OCI-LY7 (cell line): ENCODE measurements at places on chromosomes 5 and 9. TPM values are rescaled to one million over a fixed set of nuclear protein-coding genes. Genes with fewer than 3 reads are reported as not detected.

Gene ZBTB34
- 11.3 and 12.3 TPM in 2 replicates for total RNA-seq

Gene STOML2
- total RNA-seq, result 139 and 155 TPM in 2 replicates

DNA sequence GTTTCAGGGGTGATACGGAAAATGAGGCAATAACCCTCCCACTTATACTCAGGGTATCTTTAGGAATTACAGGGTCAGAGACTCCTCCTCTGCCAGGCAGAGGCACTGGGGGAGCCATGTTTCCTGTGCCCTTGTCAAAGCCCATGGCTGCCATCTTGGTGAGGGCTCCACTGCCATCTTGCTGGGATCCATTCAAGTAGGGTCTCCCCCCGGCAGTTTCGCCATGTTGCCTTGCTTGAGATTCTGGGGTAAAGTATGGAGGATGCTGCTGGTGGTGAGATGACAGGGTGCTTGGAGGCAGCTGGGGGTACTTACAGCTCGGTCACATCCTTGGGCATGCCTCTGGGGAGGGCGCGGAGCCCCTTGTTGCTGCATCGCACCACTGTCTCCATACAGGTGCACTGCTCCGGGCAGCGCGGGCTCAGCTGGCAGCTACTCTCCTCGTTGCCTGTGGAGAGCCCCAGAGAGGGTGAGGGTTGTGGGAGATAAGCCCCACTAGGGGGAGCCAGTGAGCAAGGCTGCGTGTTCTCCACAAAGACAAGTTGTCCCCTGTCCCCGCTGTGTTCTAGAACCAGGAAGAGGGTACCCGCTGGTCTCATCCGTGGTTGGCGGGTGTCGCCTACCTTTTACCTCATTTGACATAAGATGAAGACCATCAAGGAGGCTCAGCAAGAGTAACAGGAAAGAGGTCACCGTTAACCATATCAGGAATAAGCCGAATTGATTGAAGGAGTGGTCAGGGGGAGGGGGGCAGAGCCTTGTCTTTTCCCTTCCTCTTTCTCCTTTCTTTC lies 169.0 kb upstream of the PANK3 start:
- DNase-seq, result peak; percentile 52

Gene LCN1
- not detected in 2 replicates for total RNA-seq

Gene TEX48
- total RNA-seq, result not detected in 2 replicates

Gene SLC12A2
- total RNA-seq, result 25.5 and 36.5 TPM in 2 replicates

Gene CAPSL
- total RNA-seq, result not detected in 2 replicates

GRCh38 chr5:175248416-175248905 lies 195.5 kb downstream of the DRD1 start:
- DNase-seq, result no peak

DNA sequence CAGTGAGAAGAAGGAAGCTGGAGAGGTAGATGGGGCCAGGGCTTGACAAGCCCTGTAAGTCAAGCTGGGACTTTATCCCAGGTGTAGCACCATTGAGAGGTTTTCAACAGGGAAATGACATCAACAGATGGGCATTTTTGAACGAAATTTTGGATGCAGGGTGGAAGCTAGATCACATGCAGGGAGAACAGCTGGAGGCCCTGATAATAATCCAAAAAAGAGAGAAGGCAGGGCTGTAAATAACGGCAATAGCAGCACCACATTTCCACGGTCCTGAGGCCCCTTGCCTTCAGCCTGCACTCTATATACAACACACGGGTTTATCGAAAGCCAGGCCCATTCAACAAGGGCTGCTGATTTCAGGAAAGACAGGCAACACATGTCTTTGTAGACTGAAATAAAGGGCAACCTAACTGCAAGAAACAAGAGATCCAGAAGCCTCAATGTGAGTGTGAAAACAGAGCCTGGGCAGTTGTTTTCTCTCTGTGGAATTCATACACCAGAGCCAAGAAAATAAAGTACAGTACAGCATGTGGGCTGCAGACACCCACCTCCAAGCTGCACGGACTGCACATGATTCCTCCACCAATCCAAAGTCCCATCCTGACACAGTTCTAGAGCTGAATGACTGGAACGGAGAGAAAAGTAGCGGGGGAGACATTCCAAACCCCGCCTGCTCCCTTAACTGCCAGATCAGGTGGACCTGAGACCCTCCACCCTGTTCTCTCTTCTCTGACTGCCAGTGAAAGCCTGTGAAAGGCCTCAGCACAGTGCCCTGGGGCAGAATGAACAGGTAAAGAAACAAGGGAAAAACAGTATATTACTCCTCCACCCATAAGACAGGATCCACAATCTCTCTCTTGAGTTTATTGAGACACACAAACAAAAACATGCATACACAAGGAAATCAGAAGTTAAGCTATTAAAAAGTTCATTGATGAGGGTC lies 36.3 kb downstream of the KLHL3 start:
- DNase-seq, result no peak

DNA sequence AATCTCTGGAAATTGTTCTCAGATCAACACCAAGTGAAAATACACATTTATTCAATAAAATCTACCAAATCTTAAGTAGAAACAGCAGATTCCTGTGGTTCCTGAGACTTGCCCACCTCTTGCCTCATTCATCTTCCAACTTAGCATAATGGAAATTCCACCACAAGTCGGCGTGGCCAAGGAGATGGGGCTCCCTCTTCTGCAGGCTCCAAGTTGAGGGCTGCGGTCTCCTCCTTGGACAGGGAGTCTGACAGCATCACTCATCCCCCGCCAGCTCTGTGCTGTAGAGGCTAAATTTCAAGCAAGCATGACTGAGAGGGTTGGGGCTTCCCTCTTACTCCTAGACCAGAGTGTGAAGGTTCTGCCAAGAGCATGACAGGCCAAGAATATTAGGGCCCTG lies 273.7 kb downstream of the DIRAS2 start:
- no peak for DNase-seq

- DNase-seq, result no peak
Measured at GRCh38 chr9:7578951-7579350, 220.6 kb downstream of the DMAC1 start.

Gene DEPDC1B
- total RNA-seq, result 47.6 and 51.9 TPM in 2 replicates

DNA sequence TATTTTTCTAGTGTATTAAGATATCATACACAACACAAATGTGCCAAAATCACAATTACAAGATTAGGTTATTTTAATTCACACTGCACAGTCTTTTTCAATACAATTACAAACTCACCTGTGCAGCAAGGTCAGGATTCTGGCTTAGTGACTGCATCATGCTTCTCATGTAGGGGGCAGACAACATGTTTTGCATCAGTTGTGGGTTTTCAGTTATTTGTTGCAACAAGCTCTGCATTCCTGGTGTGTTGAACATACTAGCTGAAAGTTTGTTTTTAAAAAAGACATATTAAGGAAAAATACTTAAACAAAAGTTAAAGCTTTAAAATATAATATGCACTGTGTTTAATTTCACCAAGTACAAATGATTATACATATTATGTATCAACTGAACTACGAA lies 38.7 kb downstream of the UBQLN1 start:
- no peak for DNase-seq

Gene IL13
- not detected in 2 replicates for total RNA-seq

Gene ZBTB26
- total RNA-seq, result 14.2 and 15.6 TPM in 2 replicates

GRCh38 chr5:1124205-1125029 lies 12.6 kb upstream of the SLC12A7 start:
- DNase-seq, result no peak

GRCh38 chr5:35852084-35852734 lies 4.5 kb upstream of the IL7R start:
- DNase-seq, result peak; percentile 49

GRCh38 chr5:3385991-3386519 lies 209.6 kb upstream of the IRX1 start:
- no peak for DNase-seq

Gene SPATA31D1
- total RNA-seq, result not detected in 2 replicates

- DNase-seq, result no peak
Measured at GRCh38 chr5:6744841-6745705, 31.8 kb downstream of the TENT4A start.

GRCh38 chr5:169805527-169805934 lies 168.5 kb downstream of the DOCK2 start:
- no peak for DNase-seq
